ENCODE measurements at places on chromosomes 6 and 20.
A peak's percentile ranks its signal among the peaks of the same experiment; 100 is the strongest.

- DNase-seq: no peak
Observed at GRCh38 chr20:588476-588875, 21.6 kb downstream of the TCF15 start.

DNA sequence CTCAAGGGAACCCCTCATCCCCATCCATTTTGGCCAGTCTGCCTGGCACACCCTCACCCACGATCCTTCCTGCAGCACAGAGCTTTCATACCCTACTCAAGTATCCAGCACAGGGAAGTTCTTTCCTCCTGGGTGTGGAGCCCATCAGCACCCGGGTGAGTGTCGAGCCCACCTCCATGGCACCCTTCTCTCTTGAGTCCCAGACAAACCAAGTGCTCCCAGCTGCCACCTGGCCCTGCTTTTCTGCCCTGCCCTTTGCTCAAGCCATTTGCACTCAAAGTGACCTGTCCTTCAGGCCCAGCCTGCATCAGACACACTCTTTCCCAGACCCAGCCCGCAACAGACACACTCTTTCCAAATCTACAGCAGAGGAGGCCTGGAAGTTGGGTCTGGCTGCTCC, 257.2 kb downstream of the DLL1 start:
- DNase-seq: no peak

DNA sequence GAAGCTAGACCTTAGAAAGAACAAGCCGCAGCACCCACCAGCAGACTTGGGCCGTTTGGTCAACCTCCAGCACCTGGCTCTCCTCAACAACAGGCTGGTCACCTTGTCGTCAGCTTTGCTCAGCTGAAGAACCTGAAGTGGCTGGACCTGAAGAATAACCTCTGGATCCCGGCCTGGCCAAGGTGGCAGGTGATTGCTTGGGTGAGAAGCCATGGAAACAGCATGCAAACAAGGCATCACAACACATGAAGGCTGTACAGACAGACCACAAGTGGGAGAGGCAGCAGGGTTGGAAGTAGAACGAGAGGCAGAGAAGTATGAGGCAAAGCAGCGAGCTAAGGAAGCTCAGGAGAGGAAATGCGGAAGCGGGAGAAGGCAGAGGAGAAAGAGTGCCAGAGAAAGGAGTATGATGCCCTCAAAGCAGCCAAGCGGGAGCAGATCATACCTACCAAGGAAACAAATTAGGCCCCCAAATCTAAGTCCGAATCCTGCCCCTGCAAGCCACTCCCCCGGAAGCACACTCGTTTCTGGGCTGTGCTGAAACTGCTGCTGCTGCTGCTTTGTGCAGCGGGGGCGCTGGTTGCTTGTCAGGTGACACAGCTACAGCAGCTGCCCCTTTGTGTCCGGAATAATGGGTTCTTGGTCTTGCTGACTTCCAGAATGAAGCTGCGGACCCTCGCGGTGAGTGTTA, 121.6 kb upstream of the LGSN start:
- no peak for DNase-seq

DNA sequence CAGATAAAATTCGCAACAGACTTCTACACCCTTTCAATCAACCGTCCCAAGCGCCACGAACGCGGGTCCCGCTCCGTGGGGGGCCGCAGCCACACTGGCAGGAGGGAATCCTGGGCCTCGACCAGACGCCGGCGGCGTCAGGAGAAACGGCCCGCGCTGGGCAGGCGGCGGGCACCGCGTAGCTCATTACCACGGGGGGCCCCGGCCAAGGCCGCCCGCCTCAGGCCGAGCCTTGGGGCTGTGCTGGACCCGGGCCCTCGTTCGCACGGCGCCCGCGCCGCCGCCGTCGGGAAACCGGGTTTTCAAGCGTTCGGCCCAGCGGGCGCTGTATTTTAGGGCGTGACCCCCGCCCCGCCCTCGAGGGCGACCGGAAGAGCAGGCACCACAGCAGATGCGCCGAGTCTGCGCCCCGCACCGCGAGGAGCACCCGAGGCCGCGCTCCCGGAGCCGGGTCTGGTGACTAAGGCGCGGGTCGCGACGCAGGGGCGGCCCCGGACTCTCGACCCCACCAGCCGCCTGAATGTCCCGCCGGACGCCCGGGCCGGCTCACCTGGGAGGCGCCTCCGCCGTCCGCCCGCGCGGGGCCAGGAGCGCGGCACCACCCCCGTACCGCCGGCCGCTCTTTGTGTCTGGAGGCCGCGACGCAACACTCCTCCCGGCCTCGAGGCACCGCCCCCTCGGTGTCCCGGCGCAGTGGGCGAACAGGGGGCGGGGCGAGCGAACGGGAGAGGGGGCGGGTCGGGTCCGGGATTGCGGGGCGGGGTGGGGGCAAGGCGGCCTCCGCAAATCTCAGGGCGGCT, at the start of gene NINL:
TSS of gene NINL (minus strand) at position 627 of the 800 bp plus-strand sequence. CDS start 58,944 bp downstream, outside the sequence.
- peak; percentile 25 for DNase-seq

DNA sequence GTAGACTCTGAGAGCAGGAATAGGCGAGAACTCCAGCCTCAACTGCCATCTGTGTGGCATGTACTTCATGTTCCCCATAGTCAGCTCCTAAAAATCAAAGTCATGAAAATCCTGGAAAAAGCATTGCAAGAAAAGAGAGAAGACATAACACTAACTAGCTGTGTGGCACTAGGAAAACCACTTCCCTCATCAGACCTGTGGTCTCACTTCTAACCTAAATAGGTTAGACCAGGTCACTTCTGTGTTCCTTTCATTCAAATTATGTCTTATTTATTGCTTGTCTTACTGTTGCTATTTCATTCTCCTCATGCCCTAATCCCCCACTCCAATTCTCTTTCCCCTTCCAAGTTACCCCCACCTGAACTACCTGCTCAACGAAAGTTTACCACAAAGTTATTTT, 70.2 kb downstream of the TNFRSF21 start:
- DNase-seq: no peak

GRCh38 chr6:11710311-11710761, 68.3 kb downstream of the ADTRP start:
- no peak for DNase-seq

DNA sequence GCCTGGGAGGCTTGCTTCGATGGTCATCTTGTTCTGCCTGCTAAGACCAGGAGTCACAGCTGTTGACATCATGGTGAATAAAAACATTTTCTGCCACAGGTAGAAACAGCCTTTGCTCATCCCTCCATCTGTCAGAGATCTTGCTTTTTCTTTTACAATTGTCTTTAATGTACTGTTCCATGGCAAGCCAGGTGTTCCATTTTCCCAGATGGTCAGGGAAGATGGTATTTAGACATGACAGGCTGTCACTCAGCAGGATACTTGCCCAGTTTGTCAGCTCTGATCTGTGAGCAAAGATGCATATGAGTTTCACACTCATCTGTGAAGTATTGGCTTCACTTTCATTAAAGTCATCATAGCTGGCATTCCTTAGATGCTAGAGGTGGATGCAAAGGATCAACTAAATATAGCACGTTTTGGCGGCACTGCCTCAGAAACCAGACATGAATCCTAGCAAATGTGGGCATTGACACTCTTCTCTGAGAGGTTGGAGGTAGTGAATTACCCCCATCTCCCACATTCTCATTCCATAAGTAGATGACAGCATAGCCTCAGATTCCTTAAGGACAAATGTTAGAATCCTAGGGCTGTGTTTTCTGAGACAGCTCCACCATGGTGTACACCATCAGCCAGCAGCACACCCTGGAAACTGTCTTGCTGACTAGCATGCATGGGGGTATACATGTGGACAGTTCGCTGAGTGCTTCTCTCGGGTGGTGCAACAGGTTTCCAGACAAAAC, 4.2 kb downstream of the SSTR4 start:
- no peak for DNase-seq
